NCI-H1105 treated with DMSO at 0.1 percent for 48 hours (cell line): ENCODE measurements at places on chromosomes 3 and 15.

- DNase-seq, result no peak
Observed at GRCh38 chr3:170178651-170179050, 2.9 kb downstream of the PHC3 start.

GRCh38 chr15:100849021-100849854 lies 30.4 kb upstream of the ALDH1A3 start:
- peak; percentile 62 for DNase-seq

- no peak for DNase-seq
Observed at GRCh38 chr15:80160570-80161156, 7.9 kb downstream of the FAH start.

- peak; percentile 46 for DNase-seq
Observed at GRCh38 chr3:150409512-150410310, 1.6 kb downstream of the TSC22D2 start.

- no peak for DNase-seq
Observed at GRCh38 chr3:56940321-56940720, 120.1 kb upstream of the SPATA12 start.

- no peak for DNase-seq
Observed at GRCh38 chr3:171883257-171883892, 40.2 kb downstream of the TMEM212 start.

DNA sequence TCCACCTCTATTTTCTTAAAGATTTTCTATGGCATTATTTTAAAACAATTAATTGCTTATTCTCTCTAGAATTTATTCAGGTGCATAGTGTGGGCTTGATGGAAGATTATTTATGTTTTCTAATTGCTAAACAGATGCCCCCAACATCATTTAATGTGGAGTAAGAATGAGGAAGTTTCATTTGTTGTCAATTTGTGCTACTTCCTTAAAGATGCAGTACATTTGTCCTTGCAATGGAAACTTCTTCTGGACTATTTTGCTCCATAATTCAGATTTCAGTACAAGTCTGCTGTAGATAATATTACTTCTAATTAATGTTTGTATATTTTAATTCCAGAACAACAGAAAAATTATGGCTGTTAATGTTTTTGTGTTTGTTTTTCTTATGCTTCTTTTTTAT lies 104.8 kb downstream of the TGFBR2 start:
- DNase-seq, result no peak

DNA sequence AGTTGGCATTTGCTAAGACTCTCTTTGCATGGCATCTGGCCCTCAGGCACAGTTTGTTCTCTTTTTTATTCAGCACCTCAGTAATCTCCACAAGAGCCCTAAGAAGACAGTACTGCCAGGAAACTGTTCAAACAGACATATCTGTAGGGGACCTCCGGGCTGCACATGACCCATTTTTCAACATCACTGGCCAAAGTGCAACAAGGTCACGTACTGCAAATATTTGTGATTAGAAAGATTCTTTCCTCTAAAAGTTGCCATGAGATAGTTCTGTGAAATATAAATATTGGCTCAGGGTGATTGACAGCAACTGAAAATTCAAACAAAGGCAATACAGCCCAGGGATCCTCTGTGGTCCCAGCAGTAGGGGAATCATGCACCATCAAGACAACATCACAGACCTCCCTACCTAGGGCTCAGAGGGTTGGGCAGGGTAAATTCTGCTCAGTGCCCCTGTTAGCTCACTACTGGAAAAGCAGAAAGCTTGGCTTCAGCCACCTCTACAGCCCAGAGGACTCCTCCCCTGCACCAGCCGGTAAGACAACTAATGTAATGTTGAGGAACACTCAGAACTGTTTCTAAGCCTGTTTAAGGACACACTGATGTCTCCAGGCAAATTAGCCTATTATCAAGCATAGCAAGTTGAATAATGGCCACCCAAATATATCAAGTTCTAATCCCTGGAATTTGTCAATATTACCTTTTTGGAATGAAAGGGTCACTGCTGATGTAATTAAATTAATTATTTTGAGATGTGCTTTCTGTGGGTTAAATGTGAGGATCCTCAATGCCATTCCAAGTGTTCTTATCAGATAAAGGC lies 117.4 kb upstream of the LPP start:
- DNase-seq, result no peak

GRCh38 chr15:77028451-77029165 lies 33.7 kb downstream of the PSTPIP1 start:
- DNase-seq, result no peak

DNA sequence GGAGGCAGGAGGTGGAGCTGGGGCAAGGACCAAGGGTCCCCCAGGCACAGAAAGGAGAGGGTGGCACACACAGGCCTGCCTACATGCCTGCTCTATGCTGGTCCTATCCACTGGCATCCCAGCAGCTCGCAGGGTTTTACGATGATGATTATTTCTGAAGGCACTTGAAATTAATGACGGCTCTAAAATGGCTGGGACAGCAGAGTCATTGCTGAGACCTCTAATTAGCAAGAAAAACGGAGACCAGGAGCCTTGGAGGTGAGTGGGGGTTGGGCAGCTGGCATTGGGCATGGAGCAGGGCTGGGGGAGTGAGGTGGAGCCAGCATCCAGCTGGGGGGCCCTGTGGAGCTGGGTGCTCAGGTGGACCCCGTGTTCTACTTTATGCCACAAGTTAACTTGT lies 3.5 kb upstream of the LINGO1 start:
- peak; percentile 37 for DNase-seq

DNA sequence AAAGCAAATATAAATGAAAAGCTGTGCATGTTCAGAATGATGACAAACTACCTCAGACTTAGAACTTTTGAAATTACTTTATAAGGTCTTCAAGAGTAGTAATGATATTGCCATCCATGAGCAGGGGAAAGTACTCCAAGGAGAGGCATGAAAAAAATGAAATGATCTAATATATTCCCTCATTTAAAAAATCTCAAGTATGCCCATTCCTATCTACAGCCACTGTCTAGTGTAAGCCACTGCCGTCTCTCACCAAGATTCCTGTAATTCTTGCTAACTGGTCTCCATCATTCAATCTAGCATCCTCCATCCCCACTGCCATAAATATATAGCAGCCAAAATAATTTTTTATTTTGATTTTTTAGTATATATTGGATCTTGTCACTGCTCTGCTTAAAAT lies 258.8 kb downstream of the PLOD2 start:
- DNase-seq, result no peak

DNA sequence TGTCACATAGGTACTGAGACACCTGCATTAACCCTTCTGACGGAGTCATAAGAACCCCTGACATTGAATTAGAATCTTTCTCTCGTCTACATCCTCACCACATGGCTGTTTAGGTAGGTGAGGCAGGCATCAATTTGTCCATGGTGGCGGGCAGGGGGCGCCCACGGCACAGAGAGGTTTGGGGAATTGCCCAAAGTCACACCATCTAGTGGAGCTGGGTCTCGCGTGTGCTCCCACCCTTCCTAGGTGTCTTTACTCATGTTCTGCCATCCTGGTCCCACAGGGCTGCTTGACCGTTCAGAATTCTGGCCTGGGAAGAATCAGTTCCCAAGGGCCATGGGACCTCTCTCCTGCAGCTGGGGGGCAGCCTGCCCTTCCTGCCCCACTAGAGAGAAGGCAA lies 14.7 kb upstream of the DLL4 start:
- no peak for DNase-seq

DNA sequence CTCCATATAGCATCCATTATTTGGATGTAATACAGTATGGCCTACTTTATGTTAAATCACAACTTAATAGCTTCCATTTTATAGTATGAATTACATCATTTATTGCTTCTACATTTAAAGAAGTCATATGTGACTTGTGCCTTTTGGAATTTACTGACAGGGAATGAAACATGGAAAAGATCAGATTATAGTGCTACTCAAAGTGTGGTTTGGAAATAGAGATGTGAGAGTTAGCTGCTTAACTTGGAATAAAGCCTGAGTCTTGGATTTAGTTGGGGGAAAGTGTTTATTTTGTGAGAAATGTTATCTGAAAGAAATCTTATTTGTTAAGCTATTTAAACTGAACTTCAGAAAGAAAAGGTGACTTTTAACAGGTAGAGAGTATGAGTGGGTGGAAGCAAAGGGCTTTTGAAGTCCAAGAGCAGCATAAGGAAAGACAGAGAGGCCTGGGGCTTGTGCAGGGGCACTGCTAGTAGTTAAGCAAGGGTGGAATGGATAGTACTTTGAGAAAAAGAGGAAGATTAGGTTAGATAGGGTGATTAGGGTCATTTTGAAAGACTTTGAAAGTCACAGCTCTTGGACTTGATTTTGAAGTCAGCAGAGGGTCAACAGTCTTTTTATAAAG lies 60.5 kb downstream of the SLMAP start:
- no peak for DNase-seq

DNA sequence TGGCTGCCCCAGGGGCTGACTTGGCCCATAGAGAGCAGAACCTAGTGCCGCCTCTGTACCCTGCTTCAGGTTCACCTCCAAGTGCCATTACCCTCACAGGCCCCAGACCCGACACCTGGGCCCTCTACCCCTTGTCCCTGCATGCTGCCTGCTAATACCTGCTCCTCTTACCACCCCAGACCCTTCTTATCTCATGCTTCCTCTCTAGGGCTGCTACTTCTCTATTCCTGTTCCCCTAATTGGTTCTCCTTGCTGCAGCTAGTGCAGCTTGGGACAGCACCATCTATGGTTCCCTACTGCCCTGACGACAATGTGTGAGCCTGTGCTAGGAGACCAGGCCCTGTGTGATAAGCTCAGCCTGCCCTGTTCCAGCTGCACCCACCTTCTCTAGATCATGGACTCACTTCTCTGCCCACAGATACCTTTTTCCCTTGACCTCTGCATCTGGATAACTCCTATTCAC lies 15.3 kb downstream of the HDAC11 start:
- no peak for DNase-seq

DNA sequence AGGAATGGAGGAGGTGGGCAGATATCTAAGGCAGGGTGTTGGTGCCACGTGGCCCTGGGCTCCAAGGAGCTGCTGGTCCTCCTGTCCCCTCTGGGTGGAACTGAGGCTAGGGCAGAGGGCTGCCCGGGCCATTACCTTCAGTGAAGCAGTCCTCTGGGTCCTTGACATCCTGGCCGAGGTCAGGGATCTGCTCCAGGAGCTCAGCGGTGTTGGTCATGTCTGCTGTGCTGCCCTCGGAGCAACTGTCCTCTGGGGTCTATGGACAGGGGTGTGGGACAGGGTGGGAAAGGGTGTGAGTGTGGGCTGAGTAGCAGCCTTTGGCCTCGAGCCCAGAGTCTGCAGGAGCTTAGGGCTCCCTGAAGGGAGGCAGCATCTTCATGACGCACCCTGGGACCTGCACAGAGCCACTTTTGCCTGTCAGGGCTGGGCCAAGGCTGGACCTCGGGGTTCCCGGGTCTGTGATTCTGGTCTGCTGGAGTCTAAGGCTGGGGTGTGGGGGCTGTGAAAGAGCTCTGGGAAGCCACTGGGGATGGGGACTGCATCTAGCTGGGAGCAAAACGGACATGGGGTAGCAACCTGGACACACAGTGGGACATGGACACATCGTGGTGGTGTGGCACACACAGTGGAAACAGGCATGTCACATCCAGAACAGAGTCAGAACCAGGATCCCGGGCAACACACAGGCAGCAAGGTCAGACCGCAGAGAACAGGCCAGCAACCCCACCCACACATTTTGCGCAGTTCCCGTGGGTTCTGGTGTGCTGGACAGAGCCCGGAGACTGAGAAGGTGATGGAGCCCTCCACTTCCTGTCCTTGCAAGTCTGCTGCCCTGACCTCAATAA lies 72.7 kb downstream of the SCN5A start:
- DNase-seq, result no peak

- no peak for DNase-seq
Observed at GRCh38 chr15:33179874-33180273, 14.6 kb downstream of the FMN1 start.

GRCh38 chr3:169662132-169662842 lies 1.2 kb downstream of the MECOM start:
- DNase-seq, result peak; percentile 94

DNA sequence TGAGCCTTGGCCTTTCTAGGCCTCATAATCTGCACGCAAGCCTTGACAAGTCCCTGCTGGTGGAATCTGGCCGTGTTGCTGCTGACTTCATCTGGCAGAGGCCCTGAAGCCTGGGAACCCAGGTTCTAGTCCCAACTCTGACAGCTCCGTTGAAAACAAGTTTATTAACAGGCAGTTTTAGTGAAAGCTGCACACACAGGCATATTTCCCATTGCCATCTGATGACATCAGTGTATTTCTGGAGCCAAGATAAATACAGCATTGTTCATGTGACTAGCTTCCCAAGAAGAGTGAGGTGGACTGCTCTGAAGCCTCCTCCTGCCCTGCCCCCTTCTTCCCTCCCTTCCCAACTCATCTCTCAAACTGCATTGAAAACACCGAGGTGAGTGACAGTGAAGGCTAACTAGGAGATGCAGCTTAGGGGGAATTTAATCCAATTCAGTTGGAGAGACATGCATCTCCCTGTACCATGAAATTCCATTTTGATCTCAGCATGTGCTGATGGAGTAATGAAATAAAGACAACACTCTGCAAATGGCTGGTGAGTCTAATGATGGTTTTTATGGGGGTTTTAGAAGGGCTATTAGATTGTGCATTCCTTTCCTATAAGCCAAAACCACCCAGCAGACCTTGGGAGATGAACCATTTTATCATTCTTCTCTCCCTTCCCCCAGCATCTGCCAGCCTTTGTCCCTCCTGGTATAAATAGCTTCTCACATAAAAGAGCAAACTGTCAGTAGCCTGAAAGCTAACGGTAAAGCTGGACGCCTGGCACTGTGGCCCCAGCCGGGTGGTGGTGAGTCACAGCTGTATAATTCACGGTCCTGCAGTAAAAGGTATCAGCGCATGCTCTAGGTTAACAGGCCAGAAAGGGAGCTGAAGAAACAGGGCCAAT lies 38.0 kb downstream of the PRICKLE2 start:
- DNase-seq, result peak; percentile 70

GRCh38 chr15:41512940-41513505 lies 604 bp downstream of the LTK start:
- no peak for DNase-seq

DNA sequence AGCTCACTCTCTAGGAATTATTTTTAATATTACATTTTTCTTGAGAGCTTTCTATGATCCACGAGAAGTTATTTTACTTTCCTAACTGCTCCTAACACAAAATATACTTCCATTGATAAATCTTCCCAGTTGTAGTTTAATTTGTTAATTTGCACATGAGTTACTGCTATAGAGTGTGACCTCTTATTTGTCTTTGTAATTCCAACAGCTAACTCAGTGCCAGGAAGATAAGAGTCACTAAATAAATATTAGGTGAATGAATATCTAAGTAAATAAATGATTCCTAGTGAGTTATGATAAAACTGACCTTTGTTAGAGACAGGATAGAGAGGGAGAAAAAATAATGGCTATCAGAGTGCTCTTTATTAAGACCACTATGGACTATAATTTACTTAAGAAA lies 319.9 kb downstream of the NAALADL2 start:
- DNase-seq, result no peak

GRCh38 chr15:77415450-77416147 lies 4.3 kb downstream of the PEAK1 start:
- DNase-seq, result no peak
